ENCODE measurements at places on chromosomes 5 and 9.

GRCh38 chr9:96567203-96567700, 52.4 kb downstream of the CDC14B start:
- H3K4me1 ChIP-seq, result 0 out of 3 replicates have a peak, but pooled peaks cover 2% of the 10 kb centered on the region
- H3K4me3 ChIP-seq, result peak overlapping the region; percentile 45
- peaks cover 4% of the 10 kb centered on the region for H3K27me3 ChIP-seq
- H3K27ac ChIP-seq, result peak overlapping the region; percentile 52
- no peaks in the 10 kb centered on the region for H3K36me3 ChIP-seq
- DNase-seq, result peak; percentile 11

GRCh38 chr5:90562341-90562740, 3.7 kb downstream of the ADGRV1 start:
- no peak overlapping the region for H3K4me3 ChIP-seq
- DNase-seq, result no peak
- no peaks in the 10 kb centered on the region for H3K27me3 ChIP-seq
- peaks cover 2% of the 10 kb centered on the region for H3K4me1 ChIP-seq

DNA sequence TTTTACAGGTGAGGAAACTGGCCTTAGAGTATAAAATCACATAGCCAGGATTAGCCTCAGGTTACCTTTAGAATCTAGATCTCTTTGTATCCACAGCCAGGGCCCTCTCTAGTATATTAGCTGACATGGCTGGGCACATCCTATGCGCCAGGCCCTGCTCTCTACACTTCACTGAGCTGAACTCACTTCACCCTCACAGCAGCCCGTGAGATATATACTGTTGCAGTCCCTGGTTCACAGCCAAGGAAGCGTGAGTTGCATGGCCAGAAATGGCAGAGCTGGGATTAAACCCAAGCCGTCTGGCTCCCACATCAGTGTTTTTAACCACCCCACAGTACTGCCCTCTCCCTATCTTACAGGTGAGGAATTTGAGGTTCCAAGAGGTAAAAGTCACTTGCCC, 58.4 kb downstream of the DAB2IP start:
- no peak overlapping the region for H3K27ac ChIP-seq
- H3K27me3 ChIP-seq, result no peaks in the 10 kb centered on the region
- H3K4me1 ChIP-seq, result no peaks in the 10 kb centered on the region
- no peak overlapping the region for H3K4me3 ChIP-seq

GRCh38 chr5:27708534-27708933, 670.1 kb upstream of the CDH9 start:
- no peaks in the 10 kb centered on the region for H3K27me3 ChIP-seq
- H3K36me3 ChIP-seq, result no peaks in the 10 kb centered on the region
- no peaks in the 10 kb centered on the region for H3K4me1 ChIP-seq
- no peak overlapping the region for H3K4me3 ChIP-seq

- no peaks in the 10 kb centered on the region for H3K4me1 ChIP-seq
- H3K27ac ChIP-seq, result no peak overlapping the region
- no peaks in the 10 kb centered on the region for H3K27me3 ChIP-seq
These were observed 257.9 kb downstream of the MAN2A1 start for GRCh38 chr5:109947667-109948066.
